Foreskin keratinocyte (primary cell): ENCODE measurements at places on chromosomes 2 and 18. TPM values are rescaled to one million over a fixed set of nuclear protein-coding genes. Genes with fewer than 3 reads are reported as not detected.

GRCh38 chr2:150462770-150463169, 24.7 kb downstream of the RND3 start:
- DNase-seq, result no peak

DNA sequence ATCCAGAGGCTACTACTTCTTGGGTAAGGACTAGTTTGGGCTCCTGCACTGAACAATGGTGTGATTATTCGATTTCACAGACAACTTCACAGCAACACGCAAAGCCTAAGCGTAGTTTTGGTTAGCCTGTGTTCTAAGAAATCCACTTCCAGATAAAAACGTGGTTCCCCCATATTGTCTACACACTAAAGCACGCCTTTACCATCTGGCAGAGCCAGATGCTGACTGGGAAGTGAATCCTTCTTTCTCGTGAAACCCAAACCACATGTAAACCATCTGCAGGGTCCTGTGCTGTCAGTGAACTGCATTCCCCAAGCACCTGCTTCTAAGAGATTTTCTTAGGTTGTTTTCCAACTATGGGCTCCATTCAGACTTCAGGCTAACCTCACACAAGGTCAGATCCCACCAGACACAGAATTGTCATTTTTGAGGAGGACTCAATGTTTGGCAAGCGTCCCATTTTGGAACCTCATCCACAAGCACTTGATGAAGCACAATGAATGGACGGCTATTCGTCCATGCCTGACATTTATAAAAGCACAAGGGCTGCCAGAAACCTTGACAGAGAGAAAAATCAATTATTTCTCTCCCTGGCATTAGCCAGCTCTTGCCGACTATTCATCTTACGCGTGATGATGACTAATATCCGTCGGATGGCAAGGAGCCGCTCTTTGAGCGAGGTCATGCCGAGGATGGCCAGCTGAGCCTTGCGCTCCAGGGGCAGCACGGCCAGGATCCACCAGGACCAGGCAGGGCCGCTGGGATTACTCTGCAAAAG, 38.4 kb downstream of the LONRF2 start:
- no peak for DNase-seq

DNA sequence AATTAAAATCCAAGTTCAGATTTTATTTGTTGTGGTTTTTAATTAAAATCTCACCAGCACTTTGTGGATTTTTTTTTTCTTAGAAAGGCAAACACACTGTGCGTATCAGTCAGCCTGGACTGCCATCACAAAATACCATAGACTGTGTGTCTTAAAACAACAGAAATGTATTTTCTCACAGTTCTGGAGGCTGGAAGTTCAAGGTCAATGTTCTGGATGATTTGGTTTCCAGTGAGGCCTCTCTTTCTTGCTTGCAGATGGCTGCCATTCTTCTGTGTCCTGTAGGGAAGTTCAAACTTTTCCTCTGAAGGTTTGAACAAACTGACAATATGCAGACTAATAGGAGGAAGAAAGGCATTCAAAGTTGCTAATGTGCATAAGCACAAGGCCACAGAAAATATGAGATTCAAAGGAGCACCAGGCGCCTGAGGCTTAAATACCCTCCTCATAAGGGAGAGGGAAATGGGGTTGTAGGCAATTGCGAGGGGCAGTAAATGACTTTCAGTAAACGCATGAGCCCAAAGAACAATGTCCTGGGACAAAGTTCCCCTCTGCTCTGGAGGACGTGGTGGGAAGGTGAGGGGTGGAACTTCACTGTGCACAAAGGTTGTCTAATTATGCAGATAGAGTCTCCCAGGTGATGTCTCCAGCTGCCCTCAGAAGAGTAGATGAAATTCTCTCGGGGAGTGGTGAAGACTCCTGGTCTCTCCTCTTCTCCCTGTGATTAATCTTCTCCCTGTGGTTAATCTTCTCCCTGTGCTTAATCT, 26.5 kb upstream of the KCNF1 start:
- no peak for DNase-seq

- DNase-seq, result no peak
These were observed 104.0 kb downstream of the ITGB1BP1 start for GRCh38 chr2:9319338-9319715.

DNA sequence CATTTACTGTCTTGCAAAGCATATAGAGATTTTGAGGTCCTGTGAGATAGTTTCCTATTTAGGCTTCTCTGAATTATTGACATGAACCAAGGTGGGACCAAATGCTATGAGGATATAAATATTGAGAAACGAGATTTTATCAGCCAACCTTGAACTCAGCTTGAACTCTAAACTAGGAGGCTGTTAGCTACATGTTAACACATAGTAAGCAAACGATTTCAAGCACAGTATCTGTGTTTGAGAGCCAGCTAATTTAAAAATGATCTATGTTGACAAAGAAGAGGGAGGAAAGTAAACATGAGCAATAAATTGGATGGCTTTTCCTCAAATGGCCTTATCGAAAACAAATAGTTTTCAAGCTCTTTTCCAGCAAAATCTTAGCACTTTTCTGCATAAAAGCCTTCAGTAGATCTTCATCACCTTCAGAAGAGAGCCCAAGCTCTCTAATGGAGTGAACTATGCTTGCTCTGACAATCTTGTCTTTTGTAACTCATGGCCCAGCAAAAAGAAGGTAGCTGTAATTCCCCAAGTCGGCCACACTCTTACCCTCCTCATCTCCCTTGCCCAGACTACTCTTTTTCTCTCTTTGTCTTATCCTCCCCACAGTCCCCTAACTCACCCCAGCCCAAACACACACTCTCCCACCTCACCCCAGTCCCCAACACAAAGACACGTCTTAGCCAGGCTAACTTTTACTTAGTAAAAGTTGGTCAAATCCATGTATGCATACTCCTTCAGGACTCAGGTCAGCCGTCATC, 14.7 kb downstream of the CD28 start:
- DNase-seq, result no peak

DNA sequence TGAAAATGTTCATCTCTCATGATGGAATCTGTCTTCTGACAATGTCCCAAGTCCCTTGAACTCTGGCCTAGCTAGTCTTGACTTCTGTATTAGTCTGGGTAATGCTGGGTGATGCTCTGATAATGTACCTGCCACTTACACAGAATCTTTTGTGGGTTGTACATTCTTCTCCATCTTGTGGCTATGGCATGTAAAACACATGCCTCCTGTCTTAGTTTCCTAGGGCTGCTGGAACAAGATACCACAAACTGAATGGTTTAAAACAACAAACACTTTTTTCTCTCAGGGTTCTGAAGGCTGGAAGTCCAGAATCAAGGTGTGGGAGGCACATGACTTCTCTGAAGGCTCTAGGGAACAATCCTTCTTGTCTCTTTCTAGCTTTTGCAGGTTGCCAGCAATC, 57.1 kb downstream of the RAPGEF4 start:
- DNase-seq, result peak; percentile 29

DNA sequence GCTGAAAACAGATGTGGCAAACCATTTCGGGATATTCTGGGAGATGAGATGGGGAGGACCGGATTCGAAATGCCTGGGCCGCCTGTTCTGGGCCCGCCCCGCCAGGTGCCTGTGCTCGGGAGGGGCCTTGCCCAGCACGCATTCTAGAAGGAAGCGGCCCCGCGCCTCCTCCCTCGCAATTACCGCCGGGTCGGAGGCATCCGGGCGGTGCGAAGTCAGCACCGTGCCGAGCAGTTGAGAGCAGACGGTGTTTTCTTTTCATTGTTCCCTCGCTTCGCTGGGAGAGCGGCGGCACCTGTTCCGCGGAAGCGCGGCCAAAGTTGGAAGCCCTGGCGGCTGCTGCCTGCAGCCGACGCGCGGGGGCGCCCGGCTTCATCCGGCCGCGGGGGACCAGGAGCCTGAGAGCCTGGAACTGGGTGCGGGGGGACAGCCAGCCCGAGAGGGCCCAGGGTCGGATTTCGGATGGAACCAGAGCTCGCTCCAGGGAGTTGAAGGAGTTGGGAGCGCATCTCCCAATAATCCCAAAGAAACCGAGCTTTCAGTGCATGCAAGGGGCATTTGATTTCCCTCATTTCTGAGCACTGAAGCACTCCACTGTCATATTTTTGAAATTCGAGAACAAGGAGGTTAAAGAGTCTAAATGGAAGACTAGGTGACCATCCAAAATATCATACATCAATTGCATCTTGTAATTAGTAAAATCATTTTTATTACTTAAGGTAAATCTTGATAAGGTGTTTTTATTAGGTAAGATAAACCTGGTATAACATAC, 241.8 kb upstream of the RAB12 start:
- no peak for DNase-seq

DNA sequence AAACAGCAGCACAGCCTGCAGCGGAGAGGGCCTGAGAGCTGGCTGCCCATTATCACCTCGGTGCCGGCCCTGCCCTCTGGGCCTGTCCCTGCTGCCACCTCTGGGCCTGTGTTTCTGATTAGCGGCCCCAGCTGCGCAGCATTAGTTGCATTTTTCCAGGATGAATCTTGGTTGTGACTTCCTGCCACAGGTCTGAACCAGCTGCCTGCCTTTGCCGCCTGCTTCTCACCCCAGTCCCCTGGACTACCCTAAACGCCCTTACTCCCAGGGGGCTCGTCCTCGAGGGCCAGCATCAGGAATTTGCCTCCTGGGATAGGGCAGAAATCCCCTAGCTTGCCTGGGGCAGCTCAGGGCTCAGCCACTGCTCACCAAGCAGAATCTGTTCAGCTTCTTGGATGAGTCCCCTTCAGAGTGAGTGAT, 342.8 kb downstream of the DYSF start:
- DNase-seq, result peak; percentile 46

DNA sequence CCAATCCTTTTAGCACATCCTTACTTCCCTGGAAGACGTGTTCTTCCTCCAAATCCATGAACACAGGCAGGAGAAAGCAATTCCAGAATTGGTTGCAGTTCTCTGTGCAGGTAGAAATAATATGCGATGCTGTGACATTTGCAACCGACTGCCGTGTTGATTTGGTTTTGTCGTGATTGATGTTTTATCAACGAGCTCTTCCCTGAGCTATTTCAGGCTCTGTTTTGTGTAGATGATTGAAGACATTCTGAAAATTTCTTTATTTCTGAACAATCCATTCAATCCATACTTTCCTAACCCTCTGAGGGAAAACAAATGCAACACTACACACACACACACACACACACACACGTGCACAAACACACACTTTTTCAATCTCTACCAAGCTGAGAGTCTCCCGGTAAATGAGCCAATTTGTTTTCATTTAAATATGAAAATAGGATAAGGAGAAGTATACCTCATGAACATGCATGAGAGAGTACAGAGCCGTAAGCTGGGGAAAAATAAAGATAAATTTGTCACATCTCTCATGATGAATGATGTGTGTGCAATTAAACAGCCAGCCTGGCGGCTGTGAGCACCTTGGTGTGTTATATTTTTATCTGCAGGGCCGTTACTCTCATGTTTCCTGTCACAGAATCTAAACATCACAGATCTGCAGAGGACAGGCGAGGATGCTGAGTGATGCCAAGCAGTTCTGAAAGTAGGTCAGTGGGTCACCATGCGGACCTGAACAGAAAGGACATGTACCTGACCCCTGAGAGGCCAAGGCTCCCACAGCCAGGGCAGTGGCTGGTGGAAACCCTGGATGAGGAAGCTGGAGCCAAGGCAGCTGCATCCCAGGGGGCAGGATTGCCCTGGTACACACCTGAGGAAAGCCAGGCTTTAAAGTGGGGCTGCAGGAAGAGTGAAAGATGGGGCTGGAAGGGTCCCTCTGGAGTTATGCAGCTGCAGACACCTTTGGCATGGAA, 64.8 kb downstream of the PDCL3 start:
- no peak for DNase-seq

- peak; percentile 4 for DNase-seq
These were observed 80.8 kb downstream of the NAT8 start for GRCh38 chr2:73561422-73561821.

- DNase-seq, result no peak
These were observed 16.0 kb upstream of the TBR1 start for GRCh38 chr2:161400076-161400475.

- peak; percentile 12 for DNase-seq
These were observed 178.8 kb upstream of the CHST9 start for GRCh38 chr18:27363872-27364271.

Gene NEU2
- total RNA-seq, result not detected in 2 replicates

Gene FEV
- not detected in 2 replicates for total RNA-seq

Gene UGT1A7
- total RNA-seq, result 0.20 and 0.21 TPM in 2 replicates

Gene KCNS3
- 5.1 and 12.0 TPM in 2 replicates for total RNA-seq

Gene REEP1
- 0.11 and 0.14 TPM in 2 replicates for total RNA-seq

Gene EVA1A
- 29.3 and 30.0 TPM in 2 replicates for total RNA-seq

Gene PDE11A
- 0.11 and 0.20 TPM in 2 replicates for total RNA-seq
